ENCODE measurements at places on chromosomes 16 and 17. TPM values are rescaled to one million over a fixed set of nuclear protein-coding genes. Genes with fewer than 3 reads are reported as not detected.

Gene MTSS2
- total RNA-seq: 44.7 TPM

Gene SERPINF2
- total RNA-seq: 1.5 TPM

Gene HOXB1
- not detected for total RNA-seq

Gene BIRC5
- not detected for total RNA-seq

Gene TVP23A
- total RNA-seq: 0.30 TPM

Gene CES5A
- not detected for total RNA-seq

Gene PRAC2
- total RNA-seq: not detected

Gene MYH2
- total RNA-seq: not detected

Gene CRHR1
- total RNA-seq: not detected

Gene LAT
- 0.98 TPM for total RNA-seq

GRCh38 chr16:89364606-89365005 is 125.8 kb downstream of the ANKRD11 start:
- DNase-seq: no peak

DNA sequence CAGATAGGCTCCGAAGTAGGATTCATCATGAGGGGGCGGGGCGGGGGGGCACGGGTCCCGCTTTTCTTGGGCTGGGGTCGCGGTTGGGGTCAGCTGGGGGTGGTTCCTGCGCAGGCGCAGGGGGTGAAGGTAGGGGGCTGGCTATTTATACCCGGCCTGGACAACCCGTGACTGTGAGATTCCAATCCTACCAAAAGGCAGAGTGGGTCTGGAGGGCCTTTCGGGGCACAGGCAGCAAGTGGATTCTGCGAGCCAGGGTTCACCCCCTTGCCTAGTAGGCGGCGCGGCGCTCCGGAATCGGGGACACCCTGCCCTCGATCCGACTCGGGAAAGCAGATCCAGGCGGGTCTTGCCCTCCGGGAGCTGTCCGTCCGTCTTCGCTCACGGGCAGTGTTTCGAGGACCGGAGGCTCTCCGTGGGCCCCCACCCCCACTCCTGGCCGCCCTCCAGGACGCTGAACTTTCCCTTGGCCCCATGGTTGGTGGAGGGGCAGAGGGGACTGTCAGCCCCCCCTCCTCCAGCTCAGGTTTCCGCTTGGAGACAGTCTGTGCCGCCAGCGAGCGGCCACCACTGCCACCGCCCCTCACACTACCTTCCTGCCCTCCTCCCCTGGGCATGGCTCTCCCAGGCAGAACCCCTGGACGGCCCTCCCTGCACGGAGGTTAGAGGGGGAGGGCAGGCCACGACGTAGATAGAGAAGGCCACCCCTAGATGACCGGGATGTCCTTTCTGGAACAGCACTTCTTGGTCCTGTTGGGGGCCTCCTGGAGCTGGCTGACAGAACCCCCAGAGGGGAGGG is 634 bp downstream of the SLC2A4 start:
- DNase-seq: no peak

- no peak for DNase-seq
Measured at GRCh38 chr16:15777533-15778203, 79.2 kb downstream of the MYH11 start.

DNA sequence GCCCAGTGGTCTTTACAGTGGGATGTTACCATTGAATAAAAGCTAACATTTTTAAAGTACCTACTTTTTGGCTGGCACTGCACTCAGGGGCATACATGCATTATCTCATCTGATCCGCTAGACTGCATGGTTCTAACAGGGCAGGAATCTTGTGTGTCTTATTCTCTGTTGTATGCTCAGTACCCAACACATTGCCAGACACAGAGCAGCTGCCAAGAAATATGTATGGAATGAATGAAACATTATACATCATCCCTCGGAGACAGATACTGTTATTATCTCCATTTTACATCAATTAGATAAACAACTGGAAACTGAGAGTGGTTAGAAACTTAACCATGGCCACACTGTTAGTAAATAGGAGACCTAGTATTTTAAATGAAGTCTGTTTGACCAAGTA is 74.1 kb upstream of the CDH11 start:
- no peak for DNase-seq

GRCh38 chr17:43601280-43602039 is 55.3 kb upstream of the ETV4 start:
- no peak for DNase-seq

GRCh38 chr16:25553711-25554436 is 137.9 kb upstream of the HS3ST4 start:
- no peak for DNase-seq

DNA sequence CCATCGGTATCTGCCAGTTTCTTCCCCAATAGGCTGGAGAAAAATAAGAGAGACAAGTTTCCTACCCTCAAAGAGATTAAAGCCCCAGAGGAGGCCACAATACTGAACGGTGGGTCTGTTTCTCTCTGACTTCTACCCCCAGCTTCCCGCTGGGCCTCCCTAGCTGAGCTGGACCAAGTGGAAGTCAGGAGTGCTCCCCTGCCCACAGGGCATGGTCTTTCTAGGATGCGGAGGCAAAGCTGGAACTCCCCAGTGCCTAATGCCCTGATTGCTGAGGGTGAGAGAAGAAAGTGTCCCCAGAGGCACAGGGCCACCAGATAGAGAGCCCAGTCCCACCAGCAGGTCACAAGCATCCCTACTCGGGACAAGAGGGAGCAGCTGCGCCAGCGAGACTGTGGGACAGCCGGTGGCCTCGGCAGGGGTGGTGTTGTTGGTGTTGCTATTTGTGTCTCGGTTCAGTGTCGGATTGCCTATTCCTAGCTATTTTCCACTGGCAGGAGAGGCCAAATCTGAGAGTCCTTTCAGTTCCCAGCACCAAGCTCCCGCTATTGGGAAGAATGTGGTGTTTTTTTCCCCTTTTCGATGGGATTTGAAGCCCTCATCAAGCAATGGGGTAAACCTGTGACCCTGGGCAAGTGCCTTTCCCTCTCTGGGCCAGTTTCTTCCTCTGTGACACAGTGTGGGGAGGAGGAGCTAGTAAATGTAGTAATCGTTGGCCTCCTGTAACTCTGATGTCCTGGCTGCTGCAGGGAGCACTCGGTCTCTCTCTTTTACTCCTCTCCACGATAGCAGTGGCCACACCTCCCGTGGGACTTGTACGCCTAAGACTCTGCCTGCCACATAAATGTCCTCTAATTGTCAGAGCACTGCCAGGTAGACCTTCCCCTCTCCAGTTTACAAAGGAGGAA is 22.5 kb upstream of the TBX2 start:
- DNase-seq: no peak

- DNase-seq: no peak
Measured at GRCh38 chr17:73261952-73262675, 434 bp upstream of the CPSF4L start.

DNA sequence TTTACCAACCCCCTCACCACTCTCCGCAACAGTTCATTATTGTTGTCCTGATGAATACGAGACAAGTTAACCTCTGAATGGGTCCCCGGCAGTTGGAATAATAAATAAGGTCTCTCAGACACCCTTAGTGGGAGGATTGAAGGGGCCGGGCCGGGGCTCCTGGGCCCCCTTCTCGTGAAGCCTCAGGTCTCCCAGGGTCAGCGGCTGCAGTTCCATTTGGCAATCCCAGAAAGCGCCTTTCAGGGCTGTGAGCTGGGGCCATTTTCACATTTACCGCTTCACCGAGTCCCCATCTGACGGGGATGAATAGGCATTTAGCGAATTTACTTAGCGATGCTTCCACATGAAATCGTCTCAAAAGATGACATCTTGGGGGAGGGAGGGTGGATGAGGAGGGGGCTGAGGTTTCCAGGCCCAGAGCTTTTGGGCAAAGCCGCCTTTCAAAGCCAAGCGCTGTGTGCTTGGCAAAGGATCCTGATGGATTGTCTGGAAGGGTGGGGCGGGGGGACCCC is 309.8 kb downstream of the XYLT1 start:
- DNase-seq: no peak

- no peak for DNase-seq
Measured at GRCh38 chr16:86214326-86215232, 295.7 kb upstream of the FOXF1 start.

- no peak for DNase-seq
Measured at GRCh38 chr16:27613238-27613791, 63.4 kb downstream of the KATNIP start.

DNA sequence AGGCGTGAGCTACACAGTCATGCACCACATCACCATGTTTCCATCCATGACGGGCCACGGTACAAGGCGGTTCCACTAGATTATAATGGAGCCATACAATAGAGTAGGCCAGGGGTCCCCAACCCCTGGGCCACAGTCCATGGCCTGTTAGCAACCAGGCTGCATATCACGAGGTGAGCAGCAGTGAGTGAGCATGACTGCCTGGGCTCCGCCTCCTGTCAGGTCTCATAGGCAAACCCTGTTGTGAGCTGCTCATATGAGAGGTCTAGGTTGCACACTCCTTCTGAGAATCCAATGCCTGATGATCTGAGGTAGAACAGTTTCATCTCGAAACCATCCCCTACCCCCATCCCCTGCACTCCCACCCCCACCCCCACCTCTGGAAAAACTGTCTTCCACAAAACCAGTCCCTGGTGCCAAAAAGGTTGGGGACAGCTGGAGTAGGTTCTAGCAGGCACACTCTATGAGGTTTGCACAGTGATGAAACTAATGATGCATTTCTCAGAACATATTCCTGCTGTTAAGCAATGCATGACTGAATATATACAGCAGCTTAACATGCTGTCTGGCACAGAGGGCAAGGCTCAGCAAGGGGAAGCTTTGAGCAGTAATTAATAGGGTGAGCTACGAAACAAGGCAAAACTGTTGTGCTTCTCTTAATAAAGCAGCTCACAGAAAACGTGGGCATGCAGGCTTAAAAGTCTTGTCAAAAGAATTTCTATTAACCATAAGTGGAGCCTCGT is 108.0 kb downstream of the VPS53 start:
- DNase-seq: no peak

- DNase-seq: no peak
Measured at GRCh38 chr16:10205688-10206087, 23.5 kb upstream of the GRIN2A start.

DNA sequence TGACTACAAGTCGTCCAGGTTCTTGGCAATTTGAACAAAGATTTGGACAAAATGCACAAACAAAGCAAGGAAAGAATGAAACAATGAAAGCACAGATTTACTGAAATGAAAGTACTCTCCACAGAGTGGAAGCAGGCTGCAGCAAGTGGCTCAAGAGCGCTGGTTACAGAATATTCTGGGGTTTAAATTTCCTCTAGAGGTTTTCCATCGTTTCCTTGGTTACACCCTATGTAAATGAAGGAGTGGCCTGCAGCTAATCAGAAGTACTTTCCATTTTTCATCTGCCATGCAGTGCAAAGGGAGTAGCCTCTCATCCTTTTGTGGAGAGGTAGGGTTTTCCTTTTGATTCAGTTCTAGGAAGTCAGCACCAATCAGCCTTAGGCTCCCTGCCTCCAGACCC is 11.8 kb downstream of the STXBP4 start:
- no peak for DNase-seq

DNA sequence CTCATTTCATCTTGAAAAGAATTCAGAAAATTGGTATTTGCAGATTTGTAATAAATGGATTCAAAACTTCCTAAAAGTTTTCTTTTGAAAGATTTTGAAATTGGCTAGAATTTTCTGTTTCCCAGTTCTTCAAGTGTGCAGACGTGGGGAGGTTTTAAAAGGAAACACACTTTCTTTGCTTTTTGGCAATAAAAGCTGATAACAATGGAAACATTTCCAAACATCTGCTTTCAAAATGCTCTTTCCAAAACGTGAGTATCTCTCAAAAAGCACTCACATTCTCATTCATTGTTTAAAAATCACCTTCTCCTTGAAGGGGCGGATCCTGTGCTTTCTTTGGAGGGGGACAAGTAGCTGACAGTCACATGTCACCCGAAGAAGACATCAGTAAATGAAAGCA is 8.6 kb upstream of the GSG1L start:
- DNase-seq: no peak

DNA sequence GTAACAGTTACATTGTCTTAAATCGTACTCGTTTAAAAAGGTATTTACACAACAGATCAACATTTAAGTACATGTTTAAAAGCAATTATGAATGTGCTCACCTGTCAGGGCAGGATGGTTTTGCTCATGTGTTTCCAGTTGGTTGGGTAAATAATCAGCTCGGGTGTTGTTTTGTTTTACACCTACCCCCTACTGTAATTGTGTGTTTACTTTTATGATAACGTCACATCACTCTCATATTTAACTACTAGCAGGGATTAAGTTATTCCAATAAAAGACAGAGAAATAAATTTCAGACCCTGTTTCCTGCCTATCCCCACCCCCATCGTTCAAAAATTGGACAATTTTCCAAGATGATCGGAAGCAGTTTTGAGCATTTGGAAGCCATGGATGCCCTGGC is 390.2 kb downstream of the SEC14L1 start:
- DNase-seq: no peak

- no peak for DNase-seq
Measured at GRCh38 chr16:6122401-6122800, 1024.8 kb upstream of the EEF2KMT start.

- DNase-seq: no peak
Measured at GRCh38 chr16:52547004-52547833, at the start of gene TOX3. TSS of gene TOX3 (minus strand) at chr16:52547143. CDS start at chr16:52546723, 420 bp downstream.

DNA sequence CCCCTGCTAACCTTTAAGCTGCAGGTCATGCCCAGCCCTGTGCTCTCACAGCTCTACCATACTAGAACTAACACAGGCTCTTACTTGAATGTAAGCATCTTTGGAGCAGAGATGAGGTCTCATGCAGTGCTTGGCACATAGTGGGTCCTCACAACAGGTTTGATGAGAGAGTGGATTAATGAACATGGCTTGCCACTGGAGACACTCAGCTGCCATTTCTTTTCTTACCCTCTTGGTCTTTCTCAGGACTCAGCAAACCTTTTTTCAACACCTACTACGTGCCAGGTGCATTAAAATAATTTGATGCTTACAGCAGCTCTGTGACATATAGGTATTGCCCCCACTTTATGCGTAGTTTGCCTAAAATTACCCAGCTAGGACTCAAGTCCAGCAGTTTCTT is 133.2 kb downstream of the MSI2 start:
- DNase-seq: no peak

- no peak for DNase-seq
Measured at GRCh38 chr16:17367036-17367435, 103.7 kb downstream of the XYLT1 start.

- DNase-seq: no peak
Measured at GRCh38 chr17:77598241-77598620, 360.3 kb upstream of the TNRC6C start.

DNA sequence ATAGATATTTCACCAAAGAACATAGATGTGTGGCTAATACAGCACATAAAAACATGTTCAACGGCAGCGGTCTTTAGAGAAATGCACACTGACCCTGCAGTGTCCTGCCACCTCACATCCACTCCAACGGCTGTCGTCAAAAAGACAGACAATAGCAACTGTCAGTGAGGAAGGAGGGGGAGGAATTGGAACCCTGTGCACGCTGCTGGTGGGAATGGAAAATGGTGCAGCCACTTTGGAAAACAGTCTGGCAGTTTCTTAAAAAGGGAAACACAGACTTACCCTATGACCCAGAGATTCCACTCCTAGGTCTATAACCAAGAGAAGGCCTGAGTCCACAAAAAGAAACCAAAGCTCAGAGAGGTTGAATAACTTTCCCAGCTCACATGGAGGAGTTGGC is 7.7 kb downstream of the CEP295NL start:
- no peak for DNase-seq

GRCh38 chr17:59627770-59628171 is 8.1 kb downstream of the CLTC start:
- DNase-seq: no peak

Measured in right atrium auricular region (tissue), 2 donors.